Astrocyte of the hippocampus (primary cell): ENCODE measurements at places on chromosomes 16 and 17.

- DNase-seq: no peak
Measured at GRCh38 chr16:71351558-71351901, 7.0 kb upstream of the CALB2 start.

DNA sequence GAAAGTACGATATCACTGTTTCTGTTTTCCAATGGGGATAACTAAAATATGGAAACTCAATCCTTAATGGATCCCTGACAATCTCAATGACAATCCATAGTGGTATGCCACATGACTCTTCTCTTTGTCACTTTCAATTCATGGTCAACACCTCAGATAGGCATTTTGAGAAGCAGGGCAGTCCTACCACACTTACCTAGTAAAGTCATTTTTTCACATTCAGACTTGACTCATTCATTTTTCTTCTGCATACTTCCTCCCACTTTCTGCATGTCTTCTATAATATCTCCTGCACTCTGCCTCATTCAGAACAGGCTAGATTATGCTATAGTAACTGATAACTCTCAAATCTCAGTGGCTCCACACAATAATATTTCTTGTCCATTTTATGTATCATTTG, 117.5 kb downstream of the FTO start:
- no peak for DNase-seq

DNA sequence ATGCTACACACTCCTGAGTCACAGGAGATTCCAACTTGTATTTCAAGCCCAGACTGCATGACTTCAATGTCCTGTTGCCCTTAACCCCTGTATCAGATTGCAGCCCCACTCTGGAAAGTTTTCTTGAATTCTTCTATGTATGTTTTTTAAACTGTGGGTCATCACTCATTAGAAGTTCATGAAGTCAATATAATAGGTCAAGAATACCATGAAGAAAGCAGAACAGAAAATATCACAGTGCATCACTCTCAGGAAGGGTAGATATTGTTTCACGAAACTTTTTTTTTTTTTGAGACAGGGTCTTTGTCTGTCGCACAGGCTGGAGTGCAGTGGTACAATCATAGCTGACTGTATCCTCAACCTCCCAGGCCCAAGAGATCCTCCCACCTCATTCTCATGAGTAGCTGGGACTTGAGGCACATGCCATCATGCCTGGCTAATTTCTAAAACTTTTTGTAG, 20.5 kb downstream of the PRKCB start:
- no peak for DNase-seq

- no peak for DNase-seq
Measured at GRCh38 chr16:51222016-51222415, 70.9 kb upstream of the SALL1 start.

GRCh38 chr17:59842901-59843652, 49.7 kb downstream of the TUBD1 start:
- peak; percentile 96 for DNase-seq

DNA sequence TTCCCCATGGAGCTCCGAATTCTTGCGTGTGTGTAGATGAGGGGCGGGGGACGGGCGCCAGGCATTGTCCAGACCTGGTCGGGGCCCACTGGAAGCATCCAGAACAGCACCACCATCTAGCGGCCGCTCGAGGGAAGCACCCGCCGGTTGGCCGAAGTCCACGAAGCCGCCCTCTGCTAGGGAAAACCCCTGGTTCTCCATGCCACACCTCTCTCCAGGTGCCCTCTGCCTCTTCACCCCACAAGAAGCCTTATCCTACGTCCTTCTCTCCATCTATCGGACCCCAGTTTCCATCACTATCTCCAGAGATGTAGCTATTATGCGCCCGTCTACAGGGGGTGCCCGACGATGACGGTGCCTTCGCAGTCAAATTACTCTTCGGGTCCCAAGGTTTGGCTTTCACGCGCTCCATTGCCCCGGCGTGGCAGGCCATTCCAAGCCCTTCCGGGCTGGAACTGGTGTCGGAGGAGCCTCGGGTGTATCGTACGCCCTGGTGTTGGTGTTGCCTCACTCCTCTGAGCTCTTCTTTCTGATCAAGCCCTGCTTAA, 617 bp upstream of the SENP3 start:
- DNase-seq: peak; percentile 94

DNA sequence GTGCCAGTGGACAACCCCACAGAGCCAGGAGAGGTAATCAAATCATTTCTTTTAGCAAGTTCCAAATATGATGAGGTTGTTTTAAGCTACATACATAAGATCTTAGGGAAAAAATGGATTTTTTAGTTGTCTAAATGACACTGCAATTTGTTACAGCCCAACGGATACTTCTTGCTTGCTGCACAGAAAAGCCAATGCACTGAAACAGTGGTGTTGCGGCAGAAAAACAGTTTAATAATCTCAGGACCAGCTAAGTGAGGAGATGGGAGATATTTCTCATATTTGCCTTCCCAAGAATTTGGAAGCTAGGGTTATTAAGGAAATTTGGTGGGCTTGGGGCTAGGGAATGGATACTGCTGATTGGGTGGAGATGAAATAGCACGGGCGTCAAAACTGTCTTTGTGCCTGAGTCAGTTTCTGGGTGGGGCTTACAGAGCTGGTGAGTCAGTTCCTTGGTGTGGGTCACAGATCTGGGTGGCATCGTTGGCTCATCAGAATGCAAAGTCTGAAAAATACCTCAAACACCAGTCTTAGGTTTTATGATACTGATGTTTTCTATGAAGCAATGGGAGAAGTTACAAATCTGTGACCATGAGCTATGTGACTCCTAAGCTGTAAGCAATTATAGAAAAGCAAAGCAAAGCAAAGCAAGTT, 255.4 kb downstream of the IRX3 start:
- DNase-seq: no peak

DNA sequence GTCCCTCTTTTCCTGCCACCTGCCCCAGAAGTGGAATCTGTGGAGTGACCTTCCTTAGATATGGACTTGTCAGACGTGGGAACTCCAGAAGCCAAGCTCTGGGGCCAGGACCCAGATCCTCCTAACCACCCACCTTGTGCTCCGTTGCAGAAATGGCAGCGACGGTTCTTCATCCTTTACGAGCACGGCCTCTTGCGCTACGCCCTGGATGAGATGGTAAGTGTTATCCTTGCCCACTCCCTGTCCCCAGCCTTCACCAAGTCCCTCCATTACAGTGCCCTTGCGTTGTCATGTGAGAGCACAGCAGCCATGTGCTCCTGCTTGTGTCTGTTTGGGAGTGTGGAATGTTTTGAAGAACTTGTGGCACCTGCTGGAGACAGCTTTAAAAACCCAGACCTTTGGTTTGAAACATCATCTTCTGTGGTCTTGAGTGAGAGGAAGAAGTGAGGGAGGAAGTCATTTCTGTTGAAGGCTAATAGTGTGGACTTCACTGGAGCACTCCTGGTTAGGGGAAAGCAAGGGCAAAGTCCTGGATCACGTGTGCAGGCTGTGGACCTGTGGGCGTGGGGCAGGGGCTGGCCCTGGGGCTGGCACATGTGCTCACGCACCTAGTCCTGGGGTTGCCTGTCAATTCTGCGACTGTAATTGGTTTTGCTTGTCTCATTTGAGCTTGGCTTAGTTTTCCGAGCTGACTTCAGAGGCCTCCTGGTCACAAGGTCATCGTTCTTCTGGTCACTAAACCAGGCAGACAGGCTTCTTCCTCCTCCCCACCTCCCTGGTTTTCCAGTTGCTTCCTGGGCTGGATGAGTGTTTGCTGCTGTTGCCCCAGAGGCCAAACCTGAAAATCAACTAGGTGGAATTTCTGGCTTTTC, 35.8 kb downstream of the MPRIP start:
- DNase-seq: no peak

DNA sequence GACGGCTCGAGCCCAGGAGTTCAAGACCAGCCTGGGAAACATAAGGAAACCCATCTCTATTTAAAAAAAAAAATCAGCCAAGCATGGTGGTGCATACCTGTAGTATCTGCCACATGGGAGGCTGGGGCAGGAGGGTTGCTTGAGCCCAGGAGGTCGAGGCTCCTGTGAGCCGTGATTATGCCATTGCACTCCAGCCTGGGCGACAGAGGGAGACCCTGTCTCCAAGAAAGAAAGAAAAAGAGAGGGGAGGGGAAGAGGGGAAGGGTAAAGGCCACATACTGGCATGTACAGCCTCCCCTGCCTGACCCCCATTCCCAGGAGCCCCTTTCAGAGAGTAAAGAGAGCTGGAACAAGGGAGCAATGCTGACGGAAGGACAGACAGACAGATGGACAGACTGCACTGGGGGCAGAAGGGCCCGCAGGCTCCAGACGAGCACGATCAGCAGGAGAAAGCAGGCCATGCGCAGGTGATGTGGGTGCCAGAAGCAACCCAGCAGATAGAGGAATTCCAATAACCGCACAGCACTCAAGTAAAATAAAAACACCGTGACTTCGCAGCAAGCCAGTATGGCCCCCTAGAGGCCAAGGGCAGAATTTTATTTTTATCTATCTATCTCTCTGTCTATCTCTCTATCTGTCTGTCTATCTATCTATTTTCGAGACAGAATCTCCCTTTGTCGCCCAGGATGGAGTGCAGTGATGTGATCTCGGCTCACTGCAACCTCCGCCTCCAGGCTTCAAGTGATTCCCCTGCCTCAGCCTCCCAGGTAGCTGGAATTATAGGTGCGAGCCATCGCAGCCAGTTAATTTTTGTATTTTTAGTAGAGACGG, 27.1 kb upstream of the SNN start:
- peak; percentile 77 for DNase-seq

DNA sequence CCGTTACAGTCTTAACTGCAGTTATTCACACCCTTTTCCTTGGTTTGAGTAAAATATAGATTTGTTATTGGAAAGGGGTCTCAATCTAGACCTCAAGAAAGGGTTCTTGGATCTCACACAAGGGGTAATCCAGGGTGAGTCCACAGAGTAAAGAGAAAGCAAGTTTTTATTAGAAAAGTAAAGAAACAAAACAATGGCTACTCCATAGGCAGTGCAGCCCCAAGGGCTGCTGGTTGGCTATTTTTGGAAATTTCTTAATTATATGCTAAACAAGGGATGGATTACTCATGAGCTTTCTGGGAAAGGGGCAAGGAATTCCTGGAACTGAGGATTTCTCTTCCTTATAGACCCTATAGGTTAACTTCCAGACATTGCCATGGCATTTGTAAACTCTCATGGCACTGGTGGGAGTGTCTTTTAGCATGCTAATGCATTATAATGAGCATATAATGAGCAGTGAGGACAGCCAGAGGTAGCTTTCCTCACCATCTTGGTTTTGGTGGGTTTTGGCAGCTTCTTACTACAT, 24.5 kb upstream of the MILR1 start:
- no peak for DNase-seq

- no peak for DNase-seq
Measured at GRCh38 chr17:44061446-44061845, 5.0 kb downstream of the LSM12 start.

DNA sequence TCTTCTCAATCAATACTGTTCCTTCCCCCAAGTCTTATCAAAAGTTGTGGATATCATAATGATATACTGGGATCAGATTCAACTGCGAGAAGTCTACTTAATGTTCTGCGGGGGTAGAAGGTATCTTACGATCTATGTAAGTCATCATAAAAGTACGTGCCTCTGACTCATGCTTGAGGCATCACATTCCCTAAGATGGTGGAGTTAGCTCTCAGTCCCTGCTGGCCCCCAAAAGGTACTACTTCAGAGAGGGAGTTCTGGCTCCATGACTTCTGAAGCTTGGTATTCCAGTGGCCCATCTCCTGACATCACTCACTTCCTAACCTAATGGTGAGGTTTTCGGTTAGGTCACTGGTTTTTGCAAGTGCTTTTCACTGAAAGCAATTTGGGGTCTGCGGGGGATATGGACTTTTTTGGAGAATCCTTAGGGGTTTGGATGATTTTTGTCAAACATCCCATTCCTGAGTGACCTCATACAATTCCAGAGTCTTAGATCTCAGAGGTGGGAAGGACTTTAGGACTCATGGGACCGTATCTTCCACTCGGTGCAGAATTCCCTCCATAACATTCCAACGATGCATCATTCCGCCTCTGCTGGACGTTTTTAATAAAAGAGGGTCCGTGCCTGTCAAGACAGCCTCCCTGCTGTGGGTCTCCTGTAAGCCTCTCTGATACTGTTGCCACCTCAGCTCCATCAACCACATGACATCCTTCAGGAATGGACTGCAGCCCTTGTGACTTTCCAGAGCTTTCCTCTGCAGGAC, 74.3 kb downstream of the DYNLRB2 start:
- peak; percentile 33 for DNase-seq

- DNase-seq: peak; percentile 51
Measured at GRCh38 chr17:9644910-9645751, at the start of gene USP43. Gene USP43 (plus strand): TSS chr17:9645517. CDS start chr17:9645633, 116 bp downstream.

GRCh38 chr17:53273126-53273525, 549.6 kb upstream of the KIF2B start:
- DNase-seq: no peak

DNA sequence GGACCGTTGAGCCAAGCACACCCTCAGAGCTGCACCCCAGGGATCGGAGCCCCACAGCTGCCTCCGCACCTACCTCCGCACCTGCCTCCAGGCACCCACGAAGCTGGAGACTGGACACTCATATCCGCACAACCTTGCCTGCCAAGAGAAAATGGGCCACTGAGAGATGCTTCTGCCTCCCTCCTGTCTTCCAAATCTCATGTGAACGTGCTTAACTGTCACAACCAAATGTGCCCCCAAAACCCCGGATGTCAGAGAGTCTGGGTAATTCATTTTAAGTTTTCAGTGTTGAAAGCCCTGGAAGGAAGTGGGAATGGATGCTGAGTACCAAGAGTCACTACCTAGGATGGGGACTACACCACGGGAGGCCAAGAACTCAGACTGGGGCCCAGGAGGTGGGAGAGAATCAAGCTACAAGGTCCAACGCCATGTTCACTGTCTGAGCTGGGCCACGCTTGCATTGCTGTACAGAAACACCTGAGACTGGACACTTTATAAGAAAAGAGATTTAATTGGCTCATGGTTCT, 49.5 kb upstream of the MEAK7 start:
- DNase-seq: no peak

DNA sequence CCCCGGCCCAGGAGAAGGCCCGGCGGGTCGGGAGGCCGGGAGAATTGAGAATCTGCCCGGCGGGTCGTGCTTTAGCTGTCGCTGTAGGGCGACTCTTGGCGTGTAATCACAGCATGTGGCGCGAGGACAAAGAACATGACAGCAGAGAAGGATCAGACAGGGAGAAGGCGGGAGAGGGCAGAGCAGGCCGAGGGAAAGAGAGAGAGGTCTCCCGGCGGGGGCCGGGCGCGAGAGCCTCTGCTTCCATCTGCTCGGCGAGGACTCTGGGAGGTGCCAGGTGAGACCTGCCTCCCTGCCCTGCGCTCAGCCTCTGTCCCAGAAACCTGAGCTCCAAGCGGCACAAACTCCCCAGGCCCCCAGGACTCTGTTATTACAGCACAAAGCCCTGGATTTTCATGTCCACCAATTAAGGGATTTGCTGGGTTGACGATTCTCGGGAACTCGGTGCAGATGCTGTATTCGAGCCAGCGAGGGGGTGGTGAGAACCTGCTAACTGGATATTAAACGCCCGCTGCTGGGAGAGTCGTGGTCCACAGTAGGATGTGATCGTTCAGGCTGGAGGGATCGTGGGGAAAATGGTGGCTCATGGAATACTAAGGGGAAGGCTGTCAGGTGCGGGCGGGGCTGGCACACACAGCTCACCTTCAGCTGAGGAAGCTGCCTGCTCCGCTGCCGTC, 172.0 kb upstream of the CIBAR2 start:
- DNase-seq: no peak
